ENCODE measurements at places on chromosomes 7 and 10. TPM values are rescaled to one million over a fixed set of nuclear protein-coding genes. Genes with fewer than 3 reads are reported as not detected.

SOSTDC1 gene
- polyA plus RNA-seq: not detected

LHFPL3 gene
- polyA plus RNA-seq: not detected

CTAGE8 gene
- 0.39 TPM for polyA plus RNA-seq

OPN1SW gene
- polyA plus RNA-seq: not detected

CLRN3 gene
- polyA plus RNA-seq: not detected

LDB3 gene
- polyA plus RNA-seq: not detected

Measured in CD4-positive, alpha-beta memory T cell (primary cell).